ENCODE measurements at places on chromosomes 1 and 21.

DNA sequence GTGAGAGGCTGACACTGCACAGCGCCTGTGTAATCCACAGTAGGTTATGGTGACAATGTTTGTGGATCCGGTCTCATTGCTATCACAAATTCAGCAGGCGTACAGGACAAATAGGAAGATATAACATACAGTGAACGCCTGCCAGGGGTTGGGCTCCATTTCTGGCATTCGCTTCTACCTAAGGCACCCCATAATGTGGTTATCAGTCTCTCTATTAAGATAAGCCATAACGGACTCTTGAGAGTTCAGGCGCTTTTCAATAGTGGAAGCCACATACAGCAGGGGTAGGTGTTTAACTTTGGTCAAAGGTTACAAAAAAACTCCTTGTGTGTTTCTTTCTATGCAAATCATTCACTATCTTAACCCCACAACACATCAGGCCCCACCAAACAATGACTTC, 72.8 kb downstream of the SIPA1L2 start:
- DNase-seq, result no peak

GRCh38 chr1:53448241-53448841, 10.9 kb upstream of the DMRTB1 start:
- no peak for DNase-seq

DNA sequence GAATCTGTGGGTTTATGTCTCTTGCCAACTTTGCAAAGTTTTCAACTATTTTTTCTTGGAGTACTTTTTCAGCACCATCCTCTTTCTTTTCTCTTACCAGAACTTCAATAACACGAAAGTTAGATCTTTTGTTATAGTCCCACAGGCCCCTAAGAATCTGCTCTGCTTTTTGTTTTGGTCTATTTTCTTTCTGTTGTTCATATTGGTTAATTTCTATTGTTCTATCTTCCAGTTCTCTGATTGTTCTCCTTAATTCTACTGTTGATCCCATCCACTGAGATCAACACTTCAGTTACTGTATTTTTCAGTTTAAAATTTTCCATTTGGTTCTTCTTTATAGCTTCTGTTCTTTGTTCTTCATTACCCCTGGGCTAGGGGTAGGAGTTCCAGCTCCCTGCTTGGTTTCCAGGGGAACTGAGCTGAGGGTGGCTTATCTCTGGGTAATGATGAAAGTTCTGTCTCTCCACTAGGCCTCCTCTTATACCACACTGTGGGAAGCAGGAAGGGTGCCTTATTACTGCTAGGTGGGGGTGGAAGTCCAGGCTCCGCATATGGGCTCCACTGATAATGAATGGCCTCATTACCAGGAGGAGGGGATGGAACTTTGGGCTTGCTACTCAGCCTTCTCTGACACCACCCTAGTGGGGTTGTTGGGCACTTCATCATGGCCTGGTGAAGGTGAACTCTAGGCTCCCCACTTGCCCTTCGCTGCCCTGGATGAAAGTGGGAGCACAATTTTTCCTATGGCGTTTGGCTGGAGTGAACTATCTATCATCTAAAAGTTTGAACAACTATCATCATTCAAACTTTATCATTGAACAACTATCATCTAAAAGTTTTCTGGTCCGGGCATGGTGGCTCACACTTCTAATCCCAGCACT, 39.3 kb downstream of the NAV1 start:
- DNase-seq, result peak; percentile 20

- no peak for DNase-seq
These were observed 402 bp downstream of the PLEKHG5 start for GRCh38 chr1:6491081-6491449.

DNA sequence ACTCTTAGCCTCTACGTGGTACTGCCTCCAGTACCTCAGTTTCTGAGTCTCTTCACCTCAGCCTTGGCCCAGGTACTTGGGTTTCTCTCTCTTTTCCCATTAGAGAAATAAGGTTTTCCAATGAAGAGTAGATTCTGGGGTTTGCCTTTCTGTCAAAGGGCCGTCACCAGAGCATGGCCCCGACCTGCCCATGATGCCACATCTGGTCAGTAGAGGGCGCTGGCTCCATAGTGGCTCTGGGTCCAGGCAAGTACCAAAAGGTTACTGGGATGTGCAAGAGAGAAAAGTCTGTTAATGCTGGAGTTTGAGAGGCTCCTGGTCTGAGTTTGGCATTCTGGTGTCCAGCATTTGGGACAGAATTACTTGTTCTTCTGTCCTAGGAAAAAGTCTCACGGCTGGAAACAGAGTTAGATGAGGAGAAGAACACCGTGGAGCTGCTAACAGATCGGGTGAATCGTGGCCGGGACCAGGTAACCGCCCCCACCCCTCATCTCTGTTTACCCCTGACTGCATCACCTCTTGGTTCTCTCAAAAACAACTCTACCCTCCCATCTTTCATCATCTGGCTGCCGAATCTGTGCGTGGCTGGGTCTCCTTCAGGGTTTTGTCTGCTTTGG, 5.3 kb upstream of the TUFT1 start:
- peak; percentile 90 for DNase-seq

GRCh38 chr1:219692981-219693380, 80.1 kb upstream of the ZC3H11B start:
- DNase-seq, result no peak
